ENCODE measurements at places on chromosomes 3 and 15.

- no peak for DNase-seq
Measured at GRCh38 chr15:99426431-99427105, 139.2 kb upstream of the MEF2A start.

- DNase-seq = peak; percentile 47
Measured at GRCh38 chr3:184133840-184134745, 1.1 kb upstream of the EIF2B5 start.

GRCh38 chr3:30996467-30996866, 102.0 kb upstream of the GADL1 start:
- DNase-seq = no peak

- DNase-seq = peak; percentile 18
Measured at GRCh38 chr15:67241132-67241855, 13.2 kb downstream of the AAGAB start.

GRCh38 chr3:115401851-115402501, 221.3 kb upstream of the GAP43 start:
- DNase-seq = no peak

GRCh38 chr3:136925425-136926190, 32.2 kb upstream of the IL20RB start:
- DNase-seq = no peak

DNA sequence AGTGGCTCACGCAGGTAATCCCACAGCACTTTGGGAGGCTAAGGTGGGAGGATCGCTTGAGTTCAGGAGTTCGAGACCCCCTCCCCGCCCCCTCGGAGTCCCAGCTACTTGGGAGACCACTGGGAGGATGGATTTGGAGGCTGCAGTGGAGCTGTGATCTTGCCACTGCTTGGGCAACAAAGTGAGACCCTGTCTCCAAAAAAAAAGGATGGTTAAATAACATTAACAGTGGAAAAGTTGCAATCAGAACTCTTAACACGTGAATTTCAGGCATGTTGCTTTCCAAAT, 1.4 kb upstream of the TMEM87A start:
- no peak for DNase-seq

GRCh38 chr3:38648659-38649499, 608 bp downstream of the SCN5A start:
- DNase-seq = no peak

GRCh38 chr15:59886441-59886840, 117.7 kb upstream of the FOXB1 start:
- no peak for DNase-seq

GRCh38 chr15:60118626-60119025, 114.5 kb downstream of the FOXB1 start:
- no peak for DNase-seq

GRCh38 chr3:146884296-146884695, 279.1 kb upstream of the PLSCR5 start:
- no peak for DNase-seq

DNA sequence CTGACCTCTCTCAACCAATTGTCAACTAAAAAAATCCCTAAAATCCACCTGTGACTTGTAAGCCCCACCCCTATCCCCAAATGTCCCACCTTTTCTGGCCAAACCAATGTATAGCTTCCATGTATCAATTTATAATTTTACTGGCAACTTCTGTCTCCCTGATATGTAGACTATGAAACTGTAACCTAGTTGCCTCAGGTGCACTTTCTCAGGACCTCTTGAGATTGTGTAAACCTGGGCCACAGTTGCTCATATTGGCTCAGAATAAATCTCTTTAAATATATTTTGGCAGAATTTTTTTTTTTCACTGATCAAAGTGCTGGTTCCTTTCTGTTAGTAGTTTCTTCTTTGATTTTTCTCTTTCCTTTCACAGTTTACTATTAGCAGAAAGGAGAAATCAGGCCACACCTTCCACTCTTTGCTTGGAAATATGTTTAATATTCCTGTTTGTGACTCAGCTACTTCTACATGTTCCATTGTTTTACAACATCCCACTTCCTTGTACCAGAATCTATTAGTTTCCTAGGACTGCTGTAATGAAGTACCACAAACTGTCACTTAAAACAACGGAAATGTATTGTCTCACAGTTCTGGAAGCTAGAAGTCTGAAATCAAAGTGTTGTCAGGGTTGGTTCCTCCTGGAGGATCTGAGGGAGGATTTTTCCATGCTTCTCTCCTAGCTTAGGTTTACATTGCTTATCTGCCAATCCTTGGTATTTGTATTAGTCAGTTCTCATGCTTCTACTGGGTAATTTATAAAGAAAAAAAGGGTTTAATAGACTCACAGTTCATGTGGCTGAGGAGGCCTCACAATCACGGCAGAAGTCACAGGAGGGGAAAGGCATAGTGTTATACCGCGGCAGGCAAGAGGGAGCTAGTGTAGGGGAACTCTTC, 801.2 kb upstream of the ARPP21 start:
- no peak for DNase-seq

DNA sequence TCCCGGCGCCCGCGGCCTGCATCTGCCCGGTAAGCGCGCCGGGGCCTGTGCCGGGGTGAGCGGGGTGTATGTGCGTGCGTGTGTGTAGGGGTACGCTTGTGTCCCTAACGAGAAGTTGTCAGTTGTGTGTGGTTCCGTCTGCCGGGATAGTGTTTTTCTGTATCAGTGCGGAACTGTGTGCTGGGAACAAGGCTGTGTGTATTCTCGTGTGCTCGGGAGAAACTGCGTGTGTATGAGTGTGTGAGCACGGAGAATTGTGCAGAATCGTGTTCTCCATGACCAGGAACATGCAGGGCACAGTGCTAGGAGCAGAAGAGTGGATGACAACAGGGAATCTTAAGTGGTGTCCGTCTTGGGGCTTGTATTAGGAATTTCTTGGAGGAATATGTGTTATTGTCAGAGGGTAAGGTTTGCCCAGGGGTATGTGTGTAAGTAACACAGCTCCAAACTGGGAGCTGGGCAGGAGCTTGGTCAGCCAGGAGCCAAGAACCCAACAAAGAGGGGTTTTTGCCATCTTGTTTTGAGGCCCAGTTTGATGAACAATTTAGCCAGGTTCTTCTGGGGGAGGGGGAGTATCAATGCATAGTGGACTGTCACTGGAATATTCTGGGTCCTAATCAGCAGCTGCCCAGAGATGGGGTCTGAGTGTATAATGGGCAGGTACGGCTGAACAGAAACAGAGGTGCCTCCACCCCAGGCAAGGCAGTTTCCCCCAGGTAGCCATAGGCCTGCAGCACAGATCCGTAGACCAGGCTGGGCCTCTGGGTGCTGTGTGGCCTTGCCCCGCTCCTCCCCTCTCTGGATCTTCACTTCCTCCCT, 2.1 kb downstream of the ISL2 start:
- no peak for DNase-seq

- no peak for DNase-seq
Measured at GRCh38 chr3:157279237-157279636, 119.3 kb upstream of the CCNL1 start.

GRCh38 chr3:116413319-116413718, 32.0 kb downstream of the LSAMP start:
- DNase-seq = no peak

DNA sequence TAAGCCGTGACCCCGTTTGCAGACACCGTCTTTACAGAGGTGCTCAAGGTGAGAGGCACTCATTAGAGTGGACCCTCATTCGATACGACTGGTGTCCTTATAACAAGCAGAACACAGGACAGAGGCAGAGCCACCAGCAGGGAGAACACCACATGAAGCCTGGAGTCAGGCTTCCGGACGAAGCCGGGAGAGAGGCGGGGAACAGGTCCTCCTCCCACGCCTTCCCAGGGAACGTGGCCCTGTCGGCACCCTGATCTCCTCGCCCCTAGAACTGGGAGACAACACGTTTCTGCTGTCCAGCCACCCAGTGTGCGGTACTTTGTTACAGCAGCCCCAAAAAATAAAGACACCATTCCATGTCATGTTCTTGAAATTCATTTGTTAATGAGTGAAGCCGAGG, 33.6 kb downstream of the ZDHHC19 start:
- DNase-seq = no peak

DNA sequence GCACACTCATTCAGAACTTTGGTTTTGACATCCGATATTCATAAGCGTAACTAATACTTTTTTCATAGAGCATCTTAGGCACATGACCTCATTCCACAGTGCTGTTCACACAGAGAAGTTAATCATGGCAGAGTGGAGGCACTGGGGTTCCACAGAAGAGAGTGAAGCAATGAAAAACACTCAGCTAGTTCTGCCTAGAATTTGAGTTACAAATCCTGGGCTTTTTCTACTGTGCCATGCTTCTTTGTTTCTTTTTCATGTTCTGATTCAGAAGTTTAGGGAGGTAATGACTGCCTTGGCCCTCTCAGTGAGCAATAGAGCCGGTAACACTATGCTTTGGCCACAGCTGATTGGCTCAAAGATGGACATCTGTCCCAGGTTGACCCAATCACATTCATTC, 176.1 kb upstream of the MITF start:
- no peak for DNase-seq

DNA sequence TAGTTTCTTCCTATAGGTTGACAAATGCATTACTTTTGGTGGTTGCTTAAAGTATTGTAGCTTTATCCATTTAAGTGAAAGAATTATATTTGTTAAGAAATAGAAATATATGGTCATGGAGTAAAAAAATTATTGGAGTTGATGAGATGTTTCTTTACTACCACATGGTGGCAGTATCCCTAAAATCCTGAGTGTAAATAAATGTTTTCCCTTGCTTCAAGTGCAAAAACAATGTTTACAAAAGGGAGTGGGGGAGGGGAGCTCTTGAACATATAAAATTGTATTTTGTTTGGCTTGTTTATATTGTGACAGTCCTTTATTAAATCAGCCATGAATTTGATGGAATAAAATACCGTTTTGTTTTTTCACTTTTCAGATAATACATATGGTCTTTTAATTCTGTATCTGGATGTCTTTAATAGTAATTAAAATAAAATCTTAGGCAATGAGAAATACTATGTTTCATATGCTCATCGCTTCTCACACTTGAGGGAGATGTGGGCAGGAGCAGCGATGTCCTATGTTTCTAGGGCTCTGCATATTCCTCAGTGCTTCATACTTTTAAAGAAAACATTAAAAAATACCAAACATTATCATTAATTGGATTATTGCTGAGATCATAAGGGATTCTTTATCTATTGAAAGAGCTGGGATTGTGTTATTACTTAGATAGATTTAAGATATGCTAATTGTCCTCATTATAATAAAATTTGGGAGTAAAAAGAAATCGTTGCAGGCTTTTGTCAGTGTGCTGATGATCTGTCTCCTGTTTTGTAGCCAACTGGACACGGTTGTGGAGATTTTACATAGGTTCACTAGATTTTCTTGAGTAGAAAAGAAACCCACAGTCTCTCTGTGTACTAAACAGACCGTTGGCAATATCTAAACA, 349.7 kb downstream of the TUSC7 start:
- DNase-seq = no peak

DNA sequence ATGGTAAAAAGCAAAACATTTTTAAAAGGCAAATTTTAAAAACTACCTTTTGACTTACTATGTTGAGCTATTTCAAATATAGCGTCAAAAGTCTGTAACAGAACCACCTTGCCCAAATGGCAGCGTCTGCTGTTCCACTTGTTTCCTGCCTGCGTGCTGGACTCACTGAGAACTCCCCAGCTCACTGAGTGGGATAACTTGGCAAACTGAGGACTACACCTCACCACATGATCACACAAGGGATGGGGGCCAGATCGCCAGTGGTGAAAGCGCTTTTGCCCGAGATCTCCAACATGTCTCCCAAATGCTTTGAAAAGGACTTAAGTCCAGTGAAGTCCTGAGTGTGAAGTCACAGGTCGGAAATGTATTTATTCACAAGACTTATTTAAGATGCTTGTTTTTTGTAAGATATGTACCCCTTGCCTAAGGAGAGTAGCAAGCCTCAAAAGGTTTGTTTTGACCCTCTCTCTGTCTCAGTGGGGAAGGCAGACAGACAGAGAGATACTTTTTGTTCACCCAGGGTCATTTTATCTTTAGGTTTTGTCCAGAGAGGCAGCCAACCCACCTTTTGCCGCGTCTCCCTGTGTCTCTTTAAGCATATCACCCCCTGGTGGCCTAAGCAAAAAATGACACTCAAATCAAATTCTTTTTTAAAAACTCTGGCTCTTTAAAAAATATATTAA, 192.6 kb downstream of the PDZRN3 start:
- DNase-seq = no peak
